ENCODE measurements at places on chromosomes 5 and 9. TPM values are rescaled to one million over a fixed set of nuclear protein-coding genes. Genes with fewer than 3 reads are reported as not detected.

DNA sequence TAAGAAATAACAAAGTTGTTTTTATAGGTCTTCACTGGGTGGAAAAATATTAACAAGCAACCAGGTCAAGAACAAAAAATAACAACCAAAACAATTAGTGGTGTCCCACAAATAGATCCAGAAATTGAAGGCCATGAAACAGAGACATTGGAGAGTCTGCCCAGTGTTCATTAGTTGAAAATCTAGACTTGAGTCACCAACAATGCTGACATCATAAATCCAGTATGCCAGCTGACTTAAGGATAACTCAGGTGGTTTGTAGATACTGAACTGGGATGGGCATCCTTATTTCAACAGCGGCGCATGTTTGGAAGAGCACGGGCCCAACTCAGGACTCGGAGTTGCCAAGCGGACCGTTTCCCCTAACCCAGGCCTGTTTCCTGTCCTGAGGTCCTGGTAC, 80.7 kb upstream of the TNFAIP8 start:
- peaks cover 5% of the 10 kb centered on the region for H3K4me1 ChIP-seq
- DNase-seq: no peak
- peak overlapping the region; percentile 46 for H3K27ac ChIP-seq
- H3K27me3 ChIP-seq: no peaks in the 10 kb centered on the region
- no peak overlapping the region for H3K4me3 ChIP-seq
- H3K36me3 ChIP-seq: no peaks in the 10 kb centered on the region

- H3K4me3 ChIP-seq: no peak overlapping the region
- no peaks in the 10 kb centered on the region for H3K4me1 ChIP-seq
- no peak for DNase-seq
- no peak overlapping the region for H3K27ac ChIP-seq
- H3K36me3 ChIP-seq: no peaks in the 10 kb centered on the region
- no peaks in the 10 kb centered on the region for H3K27me3 ChIP-seq
Observed at GRCh38 chr5:103502662-103503061, 59.9 kb downstream of the NUDT12 start.

GRCh38 chr5:68657055-68657961, 436.5 kb upstream of the SLC30A5 start:
- H3K27ac ChIP-seq: no peak overlapping the region
- H3K4me3 ChIP-seq: no peak overlapping the region
- no peak for DNase-seq
- no peaks in the 10 kb centered on the region for H3K27me3 ChIP-seq

DNA sequence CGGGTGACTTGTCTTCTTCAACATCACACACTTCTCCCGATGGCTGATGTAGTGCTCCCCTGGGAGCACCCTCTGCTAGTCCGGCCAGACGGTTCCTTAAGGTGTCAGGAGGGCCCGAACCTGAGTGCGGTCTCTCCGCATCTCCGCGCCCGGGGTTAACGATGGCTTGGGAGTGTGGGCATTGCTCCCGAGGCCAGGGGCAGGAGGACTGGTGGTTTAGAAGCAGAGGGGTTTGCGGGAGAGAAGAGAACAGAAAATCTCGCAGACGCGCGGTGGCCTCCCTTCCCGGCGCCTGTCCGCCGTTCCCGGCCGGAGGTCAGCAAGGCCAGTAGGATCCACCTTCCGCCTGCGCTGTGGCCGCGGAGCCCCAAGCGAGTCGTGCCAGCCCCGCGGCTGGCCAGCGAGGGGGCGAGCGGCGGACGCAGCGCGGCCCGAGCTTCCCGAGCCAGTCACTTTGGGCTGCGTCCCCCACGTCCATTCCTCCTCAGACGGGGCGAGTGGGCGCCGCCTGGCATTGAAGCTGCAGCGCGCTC, 700 bp downstream of the CDO1 start:
- H3K27ac ChIP-seq: no peak overlapping the region
- H3K4me3 ChIP-seq: peak overlapping the region; percentile 25
- DNase-seq: no peak

DNA sequence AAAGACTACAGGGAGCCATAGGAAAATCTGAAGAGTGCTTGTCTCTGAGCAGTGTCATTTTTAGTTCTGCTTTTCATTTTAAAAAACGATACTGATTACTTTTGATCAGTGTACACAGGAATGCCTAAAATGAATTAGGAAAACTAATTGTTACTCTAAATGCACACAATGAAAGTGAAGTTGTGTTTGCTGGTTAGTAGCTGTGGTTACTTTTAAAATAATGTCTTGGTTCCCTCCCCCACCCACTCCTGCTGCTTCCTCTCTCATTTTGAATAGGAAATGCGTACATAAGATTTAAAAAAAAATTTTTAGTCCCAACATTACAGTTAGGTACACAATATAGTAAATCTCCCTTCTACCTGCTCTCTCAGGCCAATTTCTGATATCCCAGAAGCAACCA, 47.5 kb upstream of the PLPP1 start:
- DNase-seq: no peak
- no peak overlapping the region for H3K4me3 ChIP-seq
- no peaks in the 10 kb centered on the region for H3K27me3 ChIP-seq
- H3K4me1 ChIP-seq: no peaks in the 10 kb centered on the region
- H3K27ac ChIP-seq: no peak overlapping the region
- H3K36me3 ChIP-seq: no peaks in the 10 kb centered on the region

- no peak overlapping the region for H3K4me3 ChIP-seq
- peak; percentile 50 for DNase-seq
- H3K27ac ChIP-seq: no peak overlapping the region
Observed at GRCh38 chr9:87518702-87519335, 21.2 kb downstream of the DAPK1 start.

- no peaks in the 10 kb centered on the region for H3K36me3 ChIP-seq
- no peak overlapping the region for H3K27ac ChIP-seq
- no peaks in the 10 kb centered on the region for H3K4me1 ChIP-seq
- no peak overlapping the region for H3K4me3 ChIP-seq
- DNase-seq: no peak
- H3K27me3 ChIP-seq: no peaks in the 10 kb centered on the region
Observed at GRCh38 chr5:119814655-119815054, 185.3 kb downstream of the FAM170A start.

DNA sequence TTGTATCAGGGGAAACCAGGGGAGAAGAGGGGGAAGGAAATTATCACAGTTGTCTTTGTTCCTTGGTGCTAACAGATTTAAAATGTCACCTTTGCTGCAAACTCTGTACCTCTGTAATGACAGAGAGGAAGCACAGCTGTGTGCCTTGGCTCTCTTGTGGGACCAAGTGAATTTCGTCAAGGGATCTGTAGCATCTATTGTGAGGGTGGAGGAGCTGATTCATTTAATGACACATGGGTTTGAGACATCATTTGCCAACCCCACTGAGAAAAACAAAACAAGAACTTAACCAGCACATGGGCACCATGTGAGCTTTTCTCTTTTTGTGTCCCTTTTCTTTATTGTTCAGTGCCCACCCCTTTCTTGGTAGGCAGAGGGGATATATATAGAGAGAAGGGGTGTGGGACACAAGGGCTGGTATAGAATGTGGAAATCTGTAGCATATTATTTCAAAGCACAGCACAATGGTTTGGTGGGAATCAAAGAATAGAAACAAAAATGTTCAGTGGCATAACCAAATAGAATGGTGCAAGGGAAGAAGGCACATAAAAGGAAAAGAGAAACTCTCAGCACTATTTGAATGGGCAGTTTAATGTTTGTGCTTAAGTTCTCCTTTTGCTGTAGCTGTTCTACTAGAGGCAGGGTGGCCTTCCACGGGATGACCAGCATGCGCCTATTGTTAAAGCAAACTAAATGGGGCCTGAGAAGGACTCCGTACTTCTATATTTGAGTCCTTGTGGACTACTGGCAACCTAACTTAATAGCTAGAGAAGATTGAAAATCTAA, 63.3 kb downstream of the LIX1 start:
- H3K36me3 ChIP-seq: no peaks in the 10 kb centered on the region
- H3K27ac ChIP-seq: no peak overlapping the region
- no peak overlapping the region for H3K4me3 ChIP-seq
- no peaks in the 10 kb centered on the region for H3K4me1 ChIP-seq

DNA sequence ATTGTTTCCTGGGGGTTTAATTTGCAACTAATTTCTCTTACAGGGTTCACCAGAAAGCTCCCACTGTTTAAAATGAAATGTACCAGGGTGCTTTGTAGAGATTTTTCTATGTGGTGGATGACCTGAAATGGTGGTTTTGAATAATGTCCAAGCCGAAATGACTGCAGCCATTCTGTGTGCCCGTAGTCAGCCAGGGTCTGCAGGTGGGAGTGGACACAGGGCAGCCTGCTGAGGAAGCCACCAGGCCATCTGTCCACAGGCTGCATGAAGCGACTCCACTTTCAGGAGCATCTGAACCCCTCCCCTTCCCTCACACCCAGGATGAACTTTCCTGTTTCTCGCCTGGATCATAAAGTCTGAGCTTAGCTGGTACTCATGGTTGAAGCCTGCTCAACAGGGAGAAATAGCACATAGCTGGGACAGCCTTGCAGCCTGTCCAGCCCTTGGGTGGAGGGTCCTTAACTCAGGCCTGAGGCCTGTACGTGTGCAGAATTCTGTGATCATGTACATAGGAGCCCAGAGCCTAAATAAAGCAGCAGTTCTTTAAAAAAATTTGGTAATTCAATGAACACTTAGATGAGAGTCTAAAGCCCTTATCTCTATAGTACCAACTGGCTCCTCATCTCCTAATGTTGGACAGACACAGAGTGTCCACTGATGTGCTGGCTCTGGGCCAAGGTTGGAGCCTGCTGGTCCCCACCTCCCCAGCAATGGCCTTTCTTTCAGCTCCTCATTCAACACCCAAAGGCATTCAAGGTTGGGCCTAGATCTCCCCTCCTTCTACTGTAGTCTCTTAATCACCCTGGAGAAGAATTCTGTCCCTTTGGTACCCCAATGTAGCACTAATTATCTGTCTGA, 72.8 kb downstream of the SHB start:
- H3K36me3 ChIP-seq: no peaks in the 10 kb centered on the region
- no peak overlapping the region for H3K4me3 ChIP-seq
- DNase-seq: no peak
- no peak overlapping the region for H3K27ac ChIP-seq
- H3K4me1 ChIP-seq: no peaks in the 10 kb centered on the region

DNA sequence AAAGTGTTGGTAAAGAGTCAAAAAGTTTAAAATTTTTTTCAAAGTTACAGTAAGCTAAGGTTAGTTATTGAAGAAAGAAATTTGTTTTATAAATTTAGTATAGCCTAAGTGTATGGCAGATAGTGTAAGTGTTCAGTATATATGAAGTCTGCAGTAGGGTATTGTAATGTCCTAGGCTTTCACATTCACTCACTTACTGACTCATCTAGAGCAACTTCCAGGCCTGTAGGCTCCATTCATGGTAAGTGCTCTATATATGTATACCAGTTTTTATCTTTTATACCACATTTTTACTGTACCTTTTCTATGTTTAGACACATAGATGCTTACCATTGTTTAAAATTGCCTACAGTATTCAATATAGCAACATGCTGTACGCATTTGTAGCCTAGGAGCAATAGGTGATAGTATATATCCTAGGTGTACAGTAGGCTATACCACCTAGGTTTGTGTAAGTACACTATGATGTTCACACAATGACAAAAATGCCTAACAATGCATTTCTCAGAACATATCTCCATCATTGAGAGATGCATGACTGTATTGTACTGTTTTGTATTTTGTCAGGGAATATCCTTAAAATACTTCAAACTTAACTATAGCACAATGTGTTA, 38.5 kb downstream of the CYSTM1 start:
- no peaks in the 10 kb centered on the region for H3K36me3 ChIP-seq
- no peaks in the 10 kb centered on the region for H3K27me3 ChIP-seq
- no peak overlapping the region for H3K4me3 ChIP-seq

DNA sequence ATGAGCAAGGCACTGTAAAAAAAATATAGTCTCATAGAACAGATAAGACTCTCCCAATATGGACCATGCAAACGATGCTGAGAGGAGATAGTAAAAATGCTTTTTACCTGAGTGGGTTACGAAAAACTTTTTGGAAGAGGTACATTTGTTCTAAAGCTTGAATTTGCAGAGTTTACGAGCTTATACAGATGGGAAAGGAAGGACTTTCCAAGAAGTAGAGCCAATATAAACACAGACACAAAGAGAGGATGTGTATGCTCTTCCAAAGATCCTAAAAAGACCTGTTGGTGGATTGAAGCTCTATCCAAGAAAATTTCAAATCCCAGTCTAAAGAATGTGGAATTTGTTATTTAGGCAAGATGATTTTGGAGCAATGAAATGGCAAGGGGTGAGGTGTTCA, 127.1 kb upstream of the SLCO6A1 start:
- H3K27ac ChIP-seq: no peak overlapping the region
- no peak for DNase-seq
- H3K4me1 ChIP-seq: no peaks in the 10 kb centered on the region
- H3K4me3 ChIP-seq: no peak overlapping the region
- H3K27me3 ChIP-seq: no peaks in the 10 kb centered on the region

GRCh38 chr9:14530841-14531240, 162.4 kb downstream of the ZDHHC21 start:
- H3K27ac ChIP-seq: no peak overlapping the region
- no peaks in the 10 kb centered on the region for H3K4me1 ChIP-seq
- H3K27me3 ChIP-seq: no peaks in the 10 kb centered on the region
- H3K36me3 ChIP-seq: no peaks in the 10 kb centered on the region
- H3K4me3 ChIP-seq: no peak overlapping the region
- no peak for DNase-seq

DNA sequence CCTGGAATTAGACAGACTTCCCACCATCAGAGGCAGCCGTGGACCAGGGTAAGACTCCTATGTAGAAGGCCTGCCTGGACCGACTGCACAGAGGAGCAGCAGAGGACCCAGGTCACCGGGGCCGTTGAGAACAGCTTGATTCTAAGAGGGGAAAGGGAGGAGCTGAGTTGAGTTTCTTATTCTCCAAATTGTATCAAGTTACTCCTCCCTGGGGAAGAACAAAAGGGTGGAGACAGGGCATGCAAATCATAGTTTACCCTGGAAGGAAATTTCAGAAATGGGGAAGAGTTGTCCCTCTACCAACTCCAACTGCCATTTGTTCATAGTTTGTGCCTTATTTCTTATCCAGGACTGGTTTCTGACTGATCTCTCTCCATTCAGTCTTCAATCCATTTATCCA, 20.9 kb upstream of the SLC31A2 start:
- no peaks in the 10 kb centered on the region for H3K4me1 ChIP-seq
- DNase-seq: no peak
- H3K27ac ChIP-seq: no peak overlapping the region
- H3K36me3 ChIP-seq: no peaks in the 10 kb centered on the region
- no peak overlapping the region for H3K4me3 ChIP-seq

The INSL4 gene
- not detected for total RNA-seq

The NUTM2F gene
- total RNA-seq: not detected

The PARP8 gene
- total RNA-seq: 6.7 TPM

The PCDHA6 gene
- total RNA-seq: 0.12 TPM

The PDE8B gene
- 1.8 TPM for total RNA-seq

The SPINK4 gene
- 214 TPM for total RNA-seq

The OR13D1 gene
- not detected for total RNA-seq

The SV2C gene
- total RNA-seq: 0.35 TPM

The AHRR gene
- total RNA-seq: 1.9 TPM

The SMIM32 gene
- 18.9 TPM for total RNA-seq

The MLANA gene
- not detected for total RNA-seq

The MELK gene
- total RNA-seq: 11.9 TPM

Measured in colonic mucosa (tissue), 4 donors.